ENCODE measurements at places on chromosomes 6 and 20.

GRCh38 chr20:461254-462198 lies 807 bp downstream of the TBC1D20 start:
- peak; percentile 25 for DNase-seq

GRCh38 chr6:140360651-140361050 lies 986.2 kb upstream of the CITED2 start:
- DNase-seq = no peak

DNA sequence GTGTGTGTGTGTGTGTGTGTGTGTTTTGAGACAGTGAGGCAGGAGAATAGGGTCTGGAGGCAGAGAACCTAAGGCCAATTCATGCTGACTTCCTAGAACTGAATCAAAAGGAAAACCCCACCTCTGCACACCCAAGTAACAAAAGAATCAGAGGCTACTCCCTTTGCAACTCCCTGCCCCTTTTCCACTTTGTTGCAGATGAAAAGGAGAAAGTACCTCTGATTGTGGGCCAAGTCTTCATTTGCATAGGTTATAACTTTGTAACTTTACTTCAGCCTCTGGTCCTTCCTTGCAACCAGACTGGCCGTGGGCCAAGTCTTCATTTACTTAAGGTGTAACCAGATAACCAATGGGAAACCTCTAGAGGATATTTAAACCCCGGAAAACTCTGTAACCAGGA lies 168.8 kb downstream of the EYA2 start:
- DNase-seq = no peak

DNA sequence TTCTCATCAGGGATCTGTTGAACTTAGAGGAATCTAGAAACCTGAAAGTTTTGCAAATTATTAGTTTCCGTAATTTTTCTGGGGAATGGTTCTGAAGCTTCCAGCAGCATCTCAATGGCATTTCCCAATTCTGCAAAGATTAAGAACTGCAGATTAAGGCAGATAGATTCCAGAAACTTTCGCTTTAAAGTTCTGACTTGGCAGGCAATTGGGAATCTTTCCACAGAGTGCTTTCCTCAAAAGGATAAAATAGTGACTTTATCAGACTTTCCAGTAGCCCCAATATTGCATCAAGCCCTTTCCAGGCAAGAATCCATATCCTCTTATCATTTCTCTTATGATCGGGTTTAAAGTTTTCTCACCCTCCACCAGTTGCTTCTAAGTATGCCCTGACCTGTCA lies 261.1 kb downstream of the FNDC1 start:
- DNase-seq = no peak

GRCh38 chr6:21587961-21588480 lies 5.5 kb upstream of the SOX4 start:
- peak; percentile 76 for DNase-seq

DNA sequence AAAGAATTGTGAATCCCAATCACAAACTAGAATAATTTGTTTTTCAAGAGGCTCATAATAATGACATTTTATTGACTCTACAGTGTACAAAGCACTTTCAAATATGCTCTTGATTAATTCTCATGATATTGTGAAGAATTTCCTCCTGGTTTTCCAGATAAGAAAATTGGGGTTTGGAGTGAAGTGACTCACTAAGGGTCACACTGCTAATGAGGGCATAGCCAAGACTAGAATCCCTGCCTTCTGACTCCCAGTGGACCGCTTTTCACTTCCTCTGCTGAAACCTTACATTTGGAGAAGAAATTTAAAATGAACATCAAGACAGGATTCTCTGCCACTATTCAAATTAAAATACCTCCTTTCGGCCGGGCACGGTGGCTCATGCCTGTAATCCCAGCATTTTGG lies 38.3 kb upstream of the LTV1 start:
- DNase-seq = no peak

- DNase-seq = no peak
Observed at GRCh38 chr6:90230548-90231215, 66.0 kb downstream of the BACH2 start.

DNA sequence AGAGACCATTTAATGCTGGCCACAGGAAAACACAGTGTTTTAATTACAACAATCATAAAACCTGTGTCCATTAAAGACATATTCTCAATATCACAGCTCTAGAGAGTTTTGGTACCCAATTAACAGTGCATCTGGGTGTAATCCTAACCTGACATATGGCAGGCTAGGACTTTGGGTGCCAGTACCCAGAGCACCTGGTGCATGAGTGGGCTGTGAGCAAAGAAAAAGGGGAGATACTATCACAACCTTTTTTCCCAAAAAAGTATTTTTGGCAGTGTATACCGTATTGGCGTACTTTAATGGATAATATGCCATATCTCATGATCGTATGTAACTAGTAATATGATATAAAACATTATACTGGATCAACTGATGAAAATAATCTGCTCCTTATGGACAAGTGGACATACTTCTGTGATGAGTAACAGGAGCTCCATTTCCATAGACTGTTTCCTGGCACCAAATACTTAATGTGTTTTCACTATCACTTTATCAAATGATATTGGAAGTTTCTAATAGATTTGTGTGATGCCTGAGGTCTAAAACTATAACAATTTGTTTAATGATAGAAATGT lies 91.7 kb downstream of the COL19A1 start:
- DNase-seq = no peak

- DNase-seq = no peak
Observed at GRCh38 chr6:102438171-102438570, 1044.7 kb downstream of the GRIK2 start.

DNA sequence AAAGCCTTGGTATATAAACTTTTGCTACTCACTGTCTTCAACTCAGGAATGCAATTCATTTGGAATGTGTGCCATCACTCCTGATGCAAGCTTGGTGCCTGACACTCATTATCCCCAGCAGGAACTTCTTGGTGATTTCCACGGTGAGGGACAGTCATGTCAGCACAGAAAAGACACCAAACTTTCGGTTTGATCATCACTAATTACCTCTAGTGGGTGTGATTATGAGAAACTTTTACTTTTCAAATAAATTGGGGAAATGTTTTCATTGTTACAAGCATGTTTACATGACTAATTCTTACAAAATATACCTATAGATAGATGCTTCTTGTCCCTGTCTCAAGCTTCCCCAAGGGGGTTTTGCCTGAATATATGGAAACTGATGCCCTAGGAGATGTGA lies 40.9 kb downstream of the RPP40 start:
- DNase-seq = no peak

- no peak for DNase-seq
Observed at GRCh38 chr6:56513631-56514030, 129.1 kb downstream of the DST start.

DNA sequence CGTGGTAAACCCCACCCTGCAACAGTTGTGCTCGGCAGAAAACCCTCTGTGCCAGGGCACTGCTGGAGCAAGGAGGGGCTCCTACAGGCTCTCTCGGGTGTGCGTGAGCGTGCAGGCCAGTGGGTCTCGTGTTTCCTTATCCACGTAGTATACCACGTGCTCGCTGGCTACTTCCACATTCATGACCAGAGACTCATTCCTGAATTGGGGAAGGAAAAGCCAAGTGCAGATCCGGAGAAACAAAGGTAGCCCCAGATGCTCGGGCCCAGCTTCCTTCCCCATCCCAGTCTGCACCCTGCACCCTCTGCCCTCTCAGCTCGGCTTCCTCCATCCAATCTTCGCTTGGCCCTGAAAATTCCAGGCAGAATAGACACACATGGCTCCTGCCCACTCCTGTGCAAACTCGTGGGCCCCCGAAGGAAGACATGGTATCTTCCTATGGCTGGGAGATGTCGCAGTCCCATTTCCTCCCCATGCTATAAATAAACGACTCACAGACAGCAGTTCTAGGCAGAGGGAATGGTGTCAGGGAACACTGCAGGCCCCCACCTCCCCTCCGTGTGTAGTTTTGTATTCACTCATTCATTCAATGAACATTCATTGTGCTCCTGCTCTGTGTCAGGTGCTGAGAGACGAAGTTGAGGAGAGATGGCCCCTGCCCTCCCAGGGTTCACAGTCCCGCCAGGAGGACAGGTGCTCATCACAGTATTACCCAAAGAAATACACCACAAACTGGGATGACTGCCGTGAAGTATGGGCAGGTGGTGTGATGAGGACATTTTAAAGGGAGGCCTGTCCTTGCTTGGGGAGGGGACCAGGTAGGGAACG lies 29.6 kb downstream of the NPEPL1 start:
- DNase-seq = no peak

DNA sequence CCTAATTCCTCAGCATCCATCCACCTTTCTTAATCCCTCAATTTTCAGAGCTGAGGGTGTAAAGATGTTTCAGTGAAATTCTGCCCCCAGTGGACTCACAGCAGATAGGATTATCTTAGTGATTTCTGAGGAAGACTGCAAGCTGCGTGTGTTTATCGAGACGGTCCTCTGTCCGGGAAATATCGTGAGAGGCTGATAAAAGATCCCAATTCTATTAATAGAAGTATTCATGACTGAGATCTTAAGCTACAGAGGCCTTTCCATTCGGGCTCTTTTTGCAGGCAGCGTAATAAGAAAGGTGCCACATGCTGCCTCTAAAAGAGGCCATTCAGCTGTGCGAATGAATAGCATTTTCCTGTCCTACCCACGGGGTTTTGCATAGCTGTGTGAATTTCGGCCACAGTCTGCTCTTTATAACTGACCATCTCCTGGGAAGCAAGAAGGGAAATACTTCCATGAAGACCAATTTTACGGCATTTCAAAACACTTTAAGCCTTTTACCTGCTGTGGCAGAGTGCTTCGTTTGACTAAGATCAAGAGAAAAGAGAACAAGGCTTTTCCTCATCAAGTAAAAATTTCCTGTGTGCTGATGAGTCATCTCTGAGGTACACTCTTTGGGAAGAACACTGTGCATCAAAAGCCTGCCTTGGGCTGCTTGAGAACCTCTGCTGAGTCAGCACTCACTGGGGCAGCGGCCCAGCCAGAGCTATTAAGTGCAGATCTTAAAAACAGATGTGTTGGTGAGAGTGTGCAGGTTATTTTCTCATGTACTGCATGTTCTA lies 208.8 kb downstream of the ARHGAP18 start:
- no peak for DNase-seq

DNA sequence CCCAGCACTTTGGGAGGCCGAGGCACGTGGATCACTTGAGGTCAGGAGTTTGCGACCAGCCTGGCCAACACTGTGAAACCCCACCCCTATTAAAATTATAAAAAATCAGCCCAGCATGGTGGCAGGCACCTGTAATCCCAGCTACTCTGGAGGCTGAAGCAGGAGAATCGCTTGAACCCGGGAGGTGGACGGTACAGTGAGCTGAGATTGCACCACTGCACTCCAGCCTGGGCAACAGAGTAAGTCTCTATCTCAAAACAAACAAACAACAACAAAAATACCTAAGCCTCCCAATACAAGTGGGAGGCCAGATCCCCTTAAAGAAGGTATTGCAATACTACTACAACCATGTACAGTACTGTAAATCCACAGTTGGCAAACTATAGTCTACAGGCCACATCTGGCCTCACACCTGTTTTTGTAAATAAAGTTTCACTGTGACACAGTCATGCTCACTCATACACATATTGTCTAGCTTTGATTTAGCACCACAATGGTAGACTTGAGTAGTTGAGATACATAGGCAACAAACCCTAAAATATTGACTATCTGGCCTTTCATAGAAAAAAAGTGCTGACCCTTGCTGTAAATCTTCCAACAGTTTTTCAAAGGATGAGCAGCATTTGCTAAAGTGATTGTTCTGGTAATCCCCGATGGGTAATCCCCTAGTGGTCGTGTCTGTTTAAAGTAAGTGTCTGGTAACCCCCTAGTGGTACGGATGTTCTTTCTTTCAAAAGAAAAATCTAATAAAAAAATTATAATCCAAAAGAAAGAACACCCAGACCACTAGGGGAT lies 202.0 kb downstream of the RNGTT start:
- no peak for DNase-seq
